ENCODE measurements at places on chromosomes 5 and 9.

GRCh38 chr5:175884214-175884613 lies 12.8 kb downstream of the CPLX2 start:
- no peak for DNase-seq

DNA sequence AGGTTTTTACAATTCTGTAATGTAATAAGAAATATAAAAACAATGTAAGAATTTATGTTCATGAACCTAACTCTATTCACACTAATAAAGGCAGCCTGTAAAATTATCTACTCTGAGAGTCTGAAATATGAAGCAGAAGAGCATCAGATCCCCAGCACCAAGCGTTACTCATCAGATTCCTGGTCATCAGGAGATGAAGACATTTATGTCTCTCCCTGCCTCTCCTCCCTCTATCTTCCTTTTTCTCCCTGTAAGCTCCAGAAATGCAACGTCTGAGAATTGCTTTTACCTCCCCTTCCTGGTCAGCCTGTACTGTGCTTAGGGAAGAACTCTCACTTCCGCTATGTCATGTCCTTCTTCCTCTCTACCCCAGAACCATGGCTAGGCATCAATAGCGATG lies 114.4 kb upstream of the SLIT3 start:
- no peak for DNase-seq

DNA sequence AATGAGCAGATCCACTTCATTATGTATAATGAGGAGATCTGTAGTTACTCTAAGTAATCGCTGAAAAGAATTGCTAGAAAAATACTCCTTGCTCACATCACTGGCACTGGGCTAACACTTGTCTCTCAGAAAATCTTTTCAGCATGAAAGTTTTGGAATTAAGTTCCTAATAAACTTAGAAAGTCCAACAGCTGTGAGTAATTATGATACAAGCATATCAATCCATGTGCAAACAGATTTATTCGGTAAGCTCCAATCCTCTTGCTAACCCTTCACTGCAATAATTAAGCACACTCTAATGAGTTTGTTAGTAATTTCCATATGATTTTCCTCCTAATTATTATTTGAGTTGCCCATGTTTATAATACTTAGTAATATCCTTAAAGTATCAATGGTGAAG lies 652.6 kb upstream of the WWC1 start:
- no peak for DNase-seq

- no peak for DNase-seq
Observed at GRCh38 chr5:10981932-10982331, 220.9 kb upstream of the DAP start.

DNA sequence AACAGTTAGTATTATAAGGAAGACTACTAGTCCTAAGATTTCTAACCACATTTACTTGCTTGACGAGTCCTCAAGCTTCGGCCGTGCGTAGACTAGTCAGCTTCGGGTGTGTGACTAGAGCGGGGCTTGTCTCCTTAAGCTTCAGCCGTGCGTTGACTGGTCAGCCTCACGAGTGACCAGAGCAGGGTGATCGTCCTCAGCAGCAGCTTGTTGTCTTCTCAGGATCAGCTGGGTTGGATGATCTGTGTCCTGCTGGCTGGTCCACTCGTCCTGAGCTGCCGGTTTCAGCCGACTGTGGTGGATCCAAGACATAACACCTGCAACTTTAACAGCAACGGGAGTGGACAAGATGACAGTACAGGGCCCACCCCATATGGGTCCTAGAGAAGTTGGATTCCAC lies 16.7 kb downstream of the CEL start:
- DNase-seq: no peak

GRCh38 chr9:132409828-132410528 lies at the start of gene CFAP77:
TSS of gene CFAP77 (plus strand) at chr9:132410211. CDS start at chr9:132410272, 61 bp downstream.
- no peak for DNase-seq

DNA sequence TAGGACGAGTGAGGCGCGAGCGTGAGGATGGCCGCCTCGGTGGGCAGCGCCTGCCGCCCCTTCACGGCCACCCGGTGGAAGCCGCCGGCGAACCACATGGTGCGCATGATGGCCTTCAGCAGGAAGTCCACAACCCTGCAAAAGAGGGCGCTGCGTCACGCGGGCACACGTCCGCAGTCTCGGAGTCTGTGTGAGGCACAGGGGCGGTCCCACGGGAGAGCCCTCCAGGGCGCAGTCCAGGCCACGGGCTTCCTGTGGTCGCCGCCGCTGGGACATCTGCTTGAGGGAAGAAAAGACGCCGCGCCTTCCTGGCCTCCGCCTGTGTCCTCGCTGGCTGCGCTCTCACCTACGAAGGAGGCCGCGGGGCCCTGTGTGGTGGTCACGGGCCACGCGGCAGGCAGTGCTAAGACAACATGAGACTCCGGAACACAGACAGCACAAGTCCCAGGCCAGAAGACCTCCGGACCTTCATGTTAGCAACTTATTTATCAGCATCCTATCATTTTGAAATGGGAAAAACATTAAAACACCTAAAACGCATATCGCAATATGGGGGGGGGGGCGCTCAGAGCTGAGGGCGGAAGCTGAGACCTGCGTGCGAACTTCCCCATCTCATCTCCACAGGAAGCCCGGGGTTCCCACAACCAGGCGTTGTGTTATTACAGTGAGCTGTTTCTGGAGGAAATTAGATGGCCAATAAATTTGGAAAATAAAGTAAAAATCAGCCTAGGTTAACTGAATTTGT lies 28.8 kb downstream of the LPCAT1 start:
- no peak for DNase-seq

- DNase-seq: no peak
Observed at GRCh38 chr5:168234133-168234532, 57.3 kb upstream of the WWC1 start.

DNA sequence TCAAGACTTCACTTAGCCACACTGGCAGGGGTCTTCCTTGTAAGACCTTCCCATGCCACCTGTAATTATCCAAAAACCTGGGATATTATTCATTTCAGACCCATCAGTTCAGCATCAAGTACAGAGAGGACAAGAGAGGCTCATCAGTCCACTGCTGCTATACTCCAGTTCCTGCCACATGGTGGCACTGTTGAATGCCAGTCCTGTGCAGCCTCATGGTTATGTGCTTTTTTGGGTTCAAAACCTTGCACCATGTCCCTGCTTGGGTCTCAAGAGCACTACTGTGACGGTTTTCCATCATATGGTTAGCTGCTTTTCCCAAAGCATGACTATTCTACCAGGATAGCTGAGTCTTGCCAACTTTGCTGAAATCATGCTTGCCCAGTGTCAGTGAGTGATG lies 8.5 kb downstream of the PTGS1 start:
- DNase-seq: peak; percentile 34

DNA sequence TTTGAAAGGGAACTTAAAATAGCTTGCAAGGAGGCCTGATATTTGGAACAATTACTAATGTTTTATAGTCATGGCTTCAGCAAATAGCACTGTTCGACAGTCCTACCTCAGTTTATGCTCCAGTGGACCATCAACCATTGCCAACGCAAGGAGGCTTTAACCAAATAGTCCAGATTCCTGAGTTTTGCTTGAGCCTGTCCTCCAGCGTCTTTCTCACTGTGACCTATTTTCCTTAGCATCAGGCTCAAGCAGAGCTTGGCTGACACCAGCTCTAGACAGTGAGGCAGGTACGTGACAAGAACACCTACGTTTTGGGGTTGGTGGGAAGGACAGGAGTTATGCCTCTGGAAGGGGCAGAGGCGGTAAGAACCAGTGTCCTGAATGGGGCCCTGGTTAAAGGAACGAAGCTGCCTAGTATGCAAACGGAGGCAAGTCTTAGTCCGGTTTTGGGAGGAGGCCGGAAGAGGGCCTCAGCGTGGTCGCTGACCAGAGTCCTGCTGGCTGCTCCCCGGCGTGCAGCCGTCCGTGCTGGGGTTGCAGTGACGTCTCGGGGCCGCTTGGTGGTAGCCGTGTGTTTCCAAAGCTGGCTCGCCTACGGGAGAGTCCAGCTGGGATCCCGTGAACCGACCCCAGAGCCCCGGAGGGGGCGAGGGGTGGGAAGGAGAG lies 998 bp upstream of the FGF18 start:
- peak; percentile 69 for DNase-seq

DNA sequence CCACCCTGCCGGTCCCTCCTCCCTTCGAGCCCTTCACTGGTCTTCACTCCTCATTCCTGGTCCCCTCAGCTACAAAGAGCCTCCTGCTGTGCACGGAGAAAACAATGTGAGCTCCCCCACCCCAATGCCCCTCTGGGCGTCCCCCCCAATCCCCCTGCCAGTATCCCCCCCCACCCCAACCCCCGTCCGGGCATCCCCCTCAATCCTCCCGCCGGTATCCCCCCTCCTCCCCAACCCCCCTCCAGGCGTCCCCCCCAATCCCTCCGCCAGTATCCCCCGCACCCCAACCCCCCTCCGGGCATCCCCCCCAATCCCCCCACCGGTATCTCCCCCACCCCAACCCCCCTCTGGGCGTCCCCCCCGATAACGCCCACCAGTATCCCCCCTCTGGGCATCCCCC lies 42.8 kb downstream of the EXD3 start:
- DNase-seq: no peak

- no peak for DNase-seq
Observed at GRCh38 chr9:16103620-16104397, 551.0 kb downstream of the CCDC171 start.

DNA sequence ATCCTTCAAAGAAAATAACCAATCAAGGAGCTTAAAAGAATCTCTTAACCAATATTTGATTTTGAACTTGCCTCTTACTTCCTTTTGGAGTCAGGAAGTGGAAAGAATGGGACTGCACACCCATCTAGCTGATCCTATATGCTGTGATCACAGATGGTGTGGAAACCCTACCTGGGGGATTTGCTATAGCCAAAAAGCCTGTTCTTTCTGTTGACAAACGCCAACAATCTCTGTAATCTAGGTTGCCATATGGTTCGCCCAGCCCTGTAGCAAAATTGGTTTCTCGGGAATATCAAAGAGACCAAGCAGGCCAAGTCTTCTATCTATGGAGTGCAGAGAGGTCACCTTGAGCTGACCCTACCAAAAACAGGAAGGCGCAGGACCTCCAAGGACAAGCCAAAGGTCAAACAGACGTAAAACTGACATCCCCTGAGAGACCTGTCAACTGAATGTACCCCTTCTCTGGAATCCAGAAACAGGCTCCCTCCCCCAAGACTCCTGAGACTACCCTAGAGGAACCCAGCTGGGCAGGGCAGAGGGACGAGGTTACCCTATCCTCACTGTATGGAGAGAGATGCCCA lies 19.4 kb downstream of the NRG2 start:
- DNase-seq: no peak

DNA sequence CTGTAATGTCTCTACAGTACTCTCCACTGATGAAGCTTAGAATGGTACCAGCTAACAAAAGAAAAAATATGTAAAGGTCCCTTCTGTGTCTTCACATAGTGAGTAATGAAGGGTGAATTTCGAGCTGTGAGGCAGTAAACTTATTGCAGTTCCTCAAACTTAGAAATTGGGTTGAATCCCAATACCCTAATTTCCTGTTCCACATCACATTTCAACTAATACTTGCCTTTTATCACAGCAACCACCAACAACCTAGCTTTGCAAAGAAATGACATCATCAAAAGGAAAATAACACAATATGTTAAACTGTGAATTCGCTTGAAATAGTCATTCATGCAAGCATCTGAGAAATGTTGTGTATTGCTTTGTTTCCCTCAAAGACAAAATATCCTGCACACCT lies 9.4 kb upstream of the TNFAIP8 start:
- DNase-seq: no peak

DNA sequence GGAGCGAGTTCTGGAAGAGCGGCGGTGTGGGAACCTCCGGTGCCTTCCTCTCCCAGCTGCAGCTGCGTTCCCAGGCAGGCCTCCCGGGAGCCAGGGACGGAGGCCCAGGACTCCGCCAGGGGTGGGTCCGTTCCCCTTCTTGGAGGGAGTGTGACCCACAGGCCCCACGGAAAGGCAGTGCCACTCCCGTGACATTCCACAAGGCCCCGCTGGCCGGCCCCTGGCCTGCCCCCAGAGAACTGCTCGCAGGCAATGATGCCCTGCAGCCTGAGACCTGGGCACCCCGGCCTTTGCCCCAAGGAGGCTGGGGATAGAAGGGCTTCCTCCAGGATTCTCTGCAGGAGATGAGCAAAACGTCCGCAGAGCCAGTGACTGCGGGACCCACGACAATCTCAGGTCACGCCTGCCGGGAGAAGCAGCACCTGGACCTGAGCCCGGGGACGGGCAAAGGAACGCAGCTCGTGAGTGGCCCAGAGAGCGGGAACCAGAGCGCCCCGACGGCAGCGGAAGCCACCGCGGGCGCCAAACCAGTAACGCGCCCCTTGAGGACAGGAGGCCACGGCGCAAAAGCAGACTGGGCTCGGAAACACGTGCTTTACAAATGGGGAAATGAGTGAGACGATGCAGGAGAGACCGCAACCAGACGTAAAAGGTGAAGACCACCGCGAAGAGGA lies 9.3 kb downstream of the OBP2B start:
- DNase-seq: peak; percentile 54

DNA sequence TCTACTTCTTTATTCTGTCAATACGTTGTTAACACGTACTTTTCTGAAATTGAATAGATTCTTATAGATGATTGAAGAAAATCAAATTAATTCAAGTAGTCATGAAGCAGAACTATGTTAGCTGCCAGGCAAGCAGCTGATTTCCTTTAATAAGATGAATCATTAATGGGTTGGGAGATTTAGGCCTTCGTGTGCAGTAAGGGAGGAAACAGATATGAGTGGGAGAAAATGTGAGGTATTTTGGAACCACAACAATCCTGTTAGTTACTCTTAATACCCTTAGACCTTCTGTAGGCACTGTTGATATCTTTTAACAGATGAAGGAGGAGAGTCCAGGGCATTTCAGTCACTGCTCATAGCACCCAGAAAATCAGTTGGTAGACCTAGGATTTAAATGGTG lies 121.0 kb downstream of the AOPEP start:
- no peak for DNase-seq

GRCh38 chr5:147248561-147248960 lies 13.7 kb downstream of the STK32A start:
- no peak for DNase-seq

DNA sequence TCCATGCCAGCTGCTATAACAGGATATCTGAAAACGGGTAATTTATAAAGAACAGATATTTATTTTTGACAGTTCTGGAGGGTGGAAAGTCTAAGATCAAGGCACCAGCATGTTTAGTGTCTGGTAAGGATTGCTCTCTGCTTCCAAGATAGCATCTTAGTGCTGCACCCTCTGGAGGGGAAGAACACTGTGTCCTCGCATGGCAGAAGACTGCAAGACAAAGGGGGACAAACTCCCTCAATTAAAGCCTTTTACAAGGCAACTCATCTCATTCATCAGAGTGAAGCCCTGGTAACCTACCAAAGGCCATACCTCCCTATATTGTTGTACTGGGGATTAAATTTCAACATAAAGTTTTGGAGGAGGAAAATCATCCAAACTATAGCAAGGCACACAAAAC lies 298.9 kb upstream of the EDIL3 start:
- no peak for DNase-seq
